ENCODE measurements at places on chromosomes 5 and 9. TPM values are rescaled to one million over a fixed set of nuclear protein-coding genes. Genes with fewer than 3 reads are reported as not detected.
A peak's percentile ranks its signal among the peaks of the same experiment; 100 is the strongest.

- no peak for DNase-seq
These were observed 278.8 kb downstream of the GAS1 start for GRCh38 chr9:86668488-86668887.

GRCh38 chr5:180140571-180140970 is 68.4 kb downstream of the RASGEF1C start:
- no peak for DNase-seq

DNA sequence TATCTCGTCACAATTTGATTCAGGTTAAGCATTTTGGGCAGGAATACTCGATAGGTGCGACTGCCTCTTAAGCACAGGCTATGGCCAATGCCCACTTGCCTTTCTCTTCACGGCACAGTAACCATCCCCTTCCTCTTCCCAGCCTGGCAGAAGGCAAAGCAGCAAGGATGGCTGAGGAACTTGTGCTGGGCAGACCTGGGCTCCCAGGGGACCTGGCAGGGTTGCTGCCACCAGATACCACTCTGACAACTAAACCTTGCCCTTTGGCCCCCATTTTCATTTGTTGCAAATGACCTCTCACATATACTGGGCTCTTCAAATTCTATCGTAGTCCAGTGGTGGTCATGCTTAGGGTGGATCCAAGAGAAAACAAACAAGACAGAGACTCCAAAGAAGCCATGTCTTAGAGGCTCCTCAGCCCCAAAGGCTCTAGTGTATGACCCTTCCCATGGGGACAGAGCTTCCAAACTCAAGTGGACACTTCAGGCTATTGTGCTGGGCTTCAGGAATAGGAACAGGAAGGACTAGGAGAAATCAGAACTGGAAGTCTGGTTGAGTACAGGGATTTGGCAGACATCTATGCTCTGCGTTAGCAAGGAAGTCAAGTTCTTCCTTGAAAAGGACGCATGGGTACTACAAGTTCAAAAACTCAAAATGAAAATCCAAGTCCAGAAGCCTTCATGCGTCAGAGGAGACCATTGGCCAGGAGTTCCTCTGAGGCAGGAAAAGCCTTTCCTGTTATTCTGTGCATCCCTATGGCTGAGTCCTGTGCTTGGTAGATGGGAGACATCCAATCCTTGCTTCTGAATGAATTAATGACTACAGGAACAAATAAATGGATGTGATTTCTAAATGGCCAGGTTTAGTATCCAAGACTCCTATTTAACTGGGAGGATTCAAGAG is 64.6 kb upstream of the PLPP1 start:
- DNase-seq: no peak

GRCh38 chr5:56696900-56697299 is 118.4 kb upstream of the MAP3K1 start:
- DNase-seq: peak; percentile 25

GRCh38 chr9:127088724-127089615 is 33.5 kb downstream of the ANGPTL2 start:
- no peak for DNase-seq

DNA sequence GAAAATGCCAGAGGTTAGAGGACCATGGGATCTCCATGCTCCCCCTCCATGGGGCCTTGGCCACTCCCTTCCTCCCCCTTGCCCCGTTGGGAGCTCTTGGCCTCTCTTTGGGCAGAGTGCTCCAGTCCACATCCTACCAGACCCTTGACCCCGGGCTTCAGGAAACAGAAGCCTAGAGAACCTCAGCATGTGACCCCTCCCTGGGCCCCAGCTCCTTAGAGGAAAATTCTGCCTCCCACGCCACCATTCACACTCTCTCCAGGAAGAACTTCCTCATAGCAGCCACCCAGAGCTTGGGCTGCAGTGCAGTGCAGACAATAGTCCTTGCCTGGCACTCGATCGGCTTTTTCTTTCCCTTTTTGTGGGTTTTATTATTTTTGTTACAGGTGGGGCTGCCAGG is 6.0 kb downstream of the LHX6 start:
- no peak for DNase-seq

GRCh38 chr9:35856882-35857281 is 13.3 kb downstream of the OR13J1 start:
- DNase-seq: no peak

- DNase-seq: no peak
These were observed 17.0 kb downstream of the PLPP1 start for GRCh38 chr5:55517804-55518203.

DNA sequence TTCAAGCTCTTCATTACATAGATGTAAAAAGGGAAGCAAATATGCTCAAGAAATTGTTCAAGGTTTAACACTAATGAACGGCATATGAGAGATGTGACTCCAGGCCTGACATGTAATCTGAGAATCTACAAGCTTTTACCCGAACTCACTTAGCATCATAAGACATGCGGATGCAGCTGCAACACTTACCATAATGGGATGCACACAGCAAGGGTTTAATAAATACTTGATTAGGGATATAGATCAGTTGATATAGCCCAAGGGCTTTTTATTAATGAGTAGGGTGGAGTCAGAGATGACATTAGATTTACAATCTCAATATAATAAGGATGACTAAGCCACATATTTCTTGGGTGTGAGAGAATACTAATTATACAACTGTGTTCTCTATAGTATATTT is 2215.5 kb downstream of the MAT2B start:
- no peak for DNase-seq

DNA sequence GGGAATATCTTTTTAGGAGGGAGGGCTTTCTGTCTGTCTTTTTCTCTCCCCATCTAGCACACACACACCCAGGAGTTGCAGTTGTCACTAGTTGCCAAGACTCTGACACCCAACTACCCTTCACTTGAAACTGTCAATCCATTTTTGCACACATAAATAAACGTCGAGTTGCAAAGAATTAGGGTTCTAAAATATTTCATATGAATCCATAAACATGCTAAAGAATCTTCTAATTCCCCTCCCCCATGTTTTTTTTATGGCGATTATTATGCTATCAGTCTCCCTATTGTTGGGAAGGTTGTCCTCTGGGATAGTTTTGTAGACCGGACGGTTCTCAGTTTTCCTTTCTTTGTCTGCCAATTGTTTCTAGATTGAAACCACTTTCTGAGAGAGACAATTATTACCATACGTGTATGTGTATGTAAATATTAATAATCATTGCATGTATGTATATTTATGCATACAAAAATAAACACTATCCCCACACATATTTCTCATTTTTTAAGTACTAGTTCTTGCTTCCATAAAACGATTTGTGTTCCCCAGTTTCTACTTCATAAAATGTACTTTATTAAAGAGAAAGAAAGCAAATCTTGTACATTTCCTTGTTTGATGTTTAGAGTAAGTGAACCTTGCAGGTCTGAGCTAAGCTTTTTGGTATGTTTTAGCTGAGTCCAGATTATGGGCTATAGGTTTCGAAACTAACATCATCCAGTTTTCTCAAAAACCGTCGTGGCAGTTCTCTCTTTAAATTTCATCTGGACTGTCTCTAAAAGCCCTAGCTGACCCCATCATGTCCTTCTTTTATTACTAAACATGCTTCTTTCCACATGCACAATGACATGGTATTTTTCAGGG is 165.0 kb upstream of the MPDZ start:
- no peak for DNase-seq

- DNase-seq: no peak
These were observed 49.6 kb downstream of the NIPAL4 start for GRCh38 chr5:157509587-157509986.

DNA sequence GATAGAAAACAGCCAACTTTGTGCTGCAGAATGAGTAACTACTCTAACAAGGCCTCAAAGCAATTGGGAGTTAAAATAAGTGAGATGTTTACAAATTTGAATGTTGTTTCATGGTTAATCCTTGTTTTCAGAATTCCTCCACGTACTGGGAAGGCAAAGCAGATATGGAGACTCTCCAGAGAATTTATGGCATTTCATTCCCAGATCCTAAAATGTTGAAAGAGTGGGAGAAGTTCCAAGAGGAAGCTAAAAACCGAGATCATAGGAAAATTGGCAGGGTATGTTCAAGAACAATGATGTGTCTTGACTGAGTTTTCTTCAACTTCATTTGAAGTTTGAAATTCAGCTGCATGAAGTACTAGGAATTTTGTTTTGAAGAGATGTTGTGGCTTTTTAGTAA is 16.4 kb downstream of the TARS1 start:
- DNase-seq: no peak

GRCh38 chr5:40397091-40397490 is 282.6 kb upstream of the PTGER4 start:
- DNase-seq: no peak

DNA sequence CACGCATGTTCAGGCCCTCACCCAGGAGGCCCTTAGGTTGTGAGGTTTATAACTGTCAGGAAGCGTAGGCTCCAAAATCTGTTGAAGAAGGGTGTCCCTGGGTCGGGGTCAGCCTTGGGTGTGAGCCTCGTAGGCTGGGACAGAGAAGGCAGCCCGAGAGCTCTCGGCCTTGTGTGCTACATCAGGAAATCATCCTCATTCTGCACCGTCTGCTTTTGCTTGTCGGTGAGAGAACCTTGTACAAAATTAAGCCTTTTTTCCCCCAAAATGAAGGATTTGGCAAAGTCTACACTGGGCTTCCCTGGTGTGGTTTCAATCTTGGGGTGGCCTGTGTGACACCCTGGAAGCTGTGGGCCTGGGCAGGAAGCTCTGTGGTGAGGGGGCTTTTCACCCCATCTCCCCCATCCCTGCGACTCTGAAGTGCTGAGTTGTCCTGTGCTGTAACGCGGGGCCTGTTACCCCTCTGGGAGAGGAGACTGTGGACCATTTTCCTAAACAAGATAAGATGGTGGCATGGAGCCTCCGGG is 55.3 kb downstream of the AHRR start:
- DNase-seq: no peak

GRCh38 chr9:37902796-37903646 is 906 bp downstream of the SLC25A51 start:
- no peak for DNase-seq

GRCh38 chr5:8660133-8660893 is 791.4 kb downstream of the MTRR start:
- no peak for DNase-seq

- DNase-seq: no peak
These were observed 21.9 kb downstream of the OR2Y1 start for GRCh38 chr5:180717989-180718388.

DNA sequence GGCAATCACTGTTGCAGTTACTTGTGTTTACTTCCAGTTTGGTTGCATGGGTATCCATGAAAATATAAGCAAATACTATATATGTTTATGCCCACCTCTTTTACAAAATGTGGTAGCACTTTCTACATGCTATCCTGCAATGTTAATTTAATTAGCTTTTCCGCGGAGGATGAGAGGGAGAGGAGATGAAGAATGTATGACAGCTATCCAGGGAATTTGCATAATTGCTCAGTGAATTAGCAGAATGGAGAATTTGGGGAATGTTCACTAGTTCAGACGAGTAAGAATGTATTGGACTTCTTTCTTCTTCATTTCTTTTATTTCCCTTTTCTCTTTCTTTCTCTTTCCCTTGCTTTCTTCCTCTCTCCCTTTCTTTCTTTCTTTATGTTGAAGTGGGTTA is 140.7 kb upstream of the SLC28A3 start:
- no peak for DNase-seq

DNA sequence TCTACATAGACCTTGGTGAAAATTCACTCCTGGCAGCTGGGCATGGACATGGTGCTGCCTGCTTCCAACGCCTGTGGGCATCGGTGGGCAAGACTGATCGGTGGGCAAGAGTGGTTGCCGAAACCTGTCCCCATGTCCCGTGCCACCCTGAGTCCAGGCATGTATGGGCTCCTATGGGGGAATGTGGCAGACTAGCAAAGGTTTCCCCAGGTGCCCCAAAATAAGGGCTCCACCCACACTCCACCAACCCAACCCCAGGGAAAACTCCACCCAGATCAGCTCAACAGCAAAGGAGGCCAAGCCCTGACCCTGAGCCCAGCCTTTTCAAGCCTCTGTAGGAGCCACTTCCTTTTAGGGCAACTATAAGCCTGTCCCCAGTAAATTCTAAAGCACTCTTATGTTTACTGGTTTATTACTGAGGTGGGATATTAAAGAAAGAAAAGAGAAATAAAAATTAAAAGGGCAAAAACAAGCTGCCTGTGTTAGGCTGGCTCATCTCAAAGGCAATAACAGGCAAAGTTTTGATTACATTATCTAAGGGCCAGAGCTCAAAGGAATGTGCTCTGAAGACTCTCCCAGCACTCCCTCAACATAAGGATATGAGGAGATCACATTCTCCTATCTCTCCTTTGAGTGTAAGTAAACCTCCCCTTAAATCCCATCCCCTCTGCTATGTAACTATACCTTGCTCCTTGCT is 8.9 kb upstream of the SPATA31E1 start:
- DNase-seq: no peak

- no peak for DNase-seq
These were observed 15.7 kb downstream of the SPATA9 start for GRCh38 chr5:95667061-95667618.

DNA sequence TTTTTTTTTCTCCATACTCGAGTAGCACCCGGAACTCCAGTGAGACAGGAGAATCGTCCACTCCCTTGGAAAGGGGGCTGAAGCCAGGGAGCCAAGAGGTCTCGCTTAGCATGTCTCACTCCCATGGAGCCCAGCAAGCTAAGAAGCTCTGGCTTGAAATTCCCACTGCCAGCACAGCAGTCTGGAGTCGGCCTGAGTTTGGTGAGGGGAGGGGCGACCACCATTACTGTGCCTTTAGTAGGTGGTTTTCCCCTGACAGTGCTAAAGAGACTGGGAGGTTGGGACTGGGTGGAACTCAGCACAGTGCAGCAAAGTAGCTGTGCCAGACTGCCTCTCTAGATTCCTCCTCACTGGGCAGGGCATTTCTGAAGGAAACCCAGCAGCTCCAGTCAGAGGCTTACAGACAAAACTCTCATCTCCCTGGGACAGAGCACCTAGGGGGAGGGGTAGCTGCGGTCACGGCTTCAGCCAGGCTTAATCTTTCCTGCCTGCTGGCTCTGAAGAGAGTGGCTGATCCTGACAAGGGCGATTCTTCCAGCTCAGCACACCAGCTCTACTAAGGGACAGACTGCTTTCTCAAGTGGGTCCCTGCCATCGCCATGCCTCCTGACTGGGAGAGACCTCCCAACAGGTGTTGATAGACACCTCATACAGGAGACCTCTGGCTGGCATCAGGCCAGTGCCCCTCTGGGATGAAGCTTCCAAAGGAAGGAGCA is 414.5 kb upstream of the ZNF608 start:
- no peak for DNase-seq

DNA sequence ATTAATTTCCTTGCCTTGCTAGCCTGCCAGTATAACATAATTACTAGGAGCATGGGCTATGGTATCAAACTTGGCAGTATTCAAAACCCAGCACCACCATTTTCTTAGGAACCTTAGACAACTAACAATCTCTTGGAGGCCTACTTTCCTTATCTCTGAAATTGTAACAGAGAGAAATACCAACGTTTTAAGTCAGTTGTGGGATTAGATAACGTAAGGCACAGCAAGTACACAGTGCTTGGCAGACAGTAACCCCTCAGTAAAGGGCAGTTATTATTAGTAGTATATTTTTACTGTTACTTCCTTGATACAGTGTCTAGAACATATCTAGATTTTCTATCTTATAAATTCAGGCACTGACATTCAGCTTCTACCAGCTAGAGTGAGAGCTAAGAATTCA is 309.6 kb downstream of the ACTL7B start:
- DNase-seq: no peak

GRCh38 chr9:5749306-5749705 is 83.6 kb downstream of the ERMP1 start:
- DNase-seq: no peak

Gene EIF4E1B
- total RNA-seq: not detected

Gene SLIT3
- 41.0 TPM for total RNA-seq

Gene CDC26
- 28.2 TPM for total RNA-seq

Gene SOWAHA
- not detected for total RNA-seq

Gene SNCB
- total RNA-seq: not detected

Gene KLF4
- total RNA-seq: 3.3 TPM

Gene NKD2
- total RNA-seq: 8.2 TPM

Gene FLT4
- total RNA-seq: 34.7 TPM

Gene WNT8A
- total RNA-seq: not detected

Gene TAF1L
- total RNA-seq: not detected

Gene TTC33
- 26.4 TPM for total RNA-seq

Gene PCDHB7
- total RNA-seq: 0.99 TPM

All from adrenal gland (tissue), 19 donors.